ENCODE measurements at places on chromosomes 1 and 21.
A peak's percentile ranks its signal among the peaks of the same experiment; 100 is the strongest.

DNA sequence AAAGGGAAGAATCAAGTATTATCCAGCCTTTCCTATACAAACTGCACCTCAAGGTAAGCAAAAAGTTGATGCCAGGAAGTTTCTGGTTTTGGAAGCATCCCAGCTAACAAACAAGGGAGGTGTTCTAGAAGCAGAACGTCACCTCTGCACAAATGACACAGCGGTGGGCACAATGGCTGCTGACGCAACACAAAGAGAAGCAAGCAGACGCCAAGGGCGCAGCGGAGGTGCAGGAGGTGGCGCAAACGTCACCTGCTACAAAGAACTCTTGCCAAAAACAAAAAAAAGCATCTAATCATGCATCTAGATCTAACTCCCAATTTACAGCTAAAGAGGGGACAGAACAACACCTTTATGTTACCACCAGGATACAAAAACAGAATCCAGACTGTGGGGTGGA lies 88.5 kb downstream of the NPHP4 start:
- DNase-seq, result no peak

GRCh38 chr1:36585569-36586548 lies 103.1 kb upstream of the CSF3R start:
- DNase-seq, result no peak

DNA sequence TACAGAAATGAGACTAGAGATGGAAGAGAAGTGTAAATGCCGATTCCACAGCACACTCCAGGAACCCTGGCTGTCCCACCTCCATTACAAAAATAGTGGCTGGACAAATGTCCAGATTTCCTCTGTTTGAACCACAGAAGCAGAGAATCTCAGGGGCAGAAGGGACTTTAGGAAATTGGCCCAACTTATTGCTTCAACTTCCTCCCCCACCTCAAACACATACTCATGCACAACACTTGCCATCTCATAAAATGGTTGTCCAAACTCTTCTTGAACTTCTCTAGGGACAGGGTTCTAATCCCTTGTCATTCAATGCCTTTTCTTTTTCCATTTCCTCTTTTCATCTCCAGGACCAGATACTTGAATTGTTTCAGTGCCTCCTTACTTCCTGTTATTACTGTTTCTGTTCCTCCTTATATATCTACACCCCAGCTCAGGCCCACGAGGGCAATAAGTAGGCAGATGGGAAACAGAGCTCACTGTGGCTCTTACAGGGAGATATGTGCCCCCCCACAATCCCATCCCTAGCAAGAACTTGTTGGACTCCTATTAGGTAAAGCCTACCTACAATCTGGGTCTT lies 8.5 kb upstream of the B4GALT3 start:
- DNase-seq, result no peak

DNA sequence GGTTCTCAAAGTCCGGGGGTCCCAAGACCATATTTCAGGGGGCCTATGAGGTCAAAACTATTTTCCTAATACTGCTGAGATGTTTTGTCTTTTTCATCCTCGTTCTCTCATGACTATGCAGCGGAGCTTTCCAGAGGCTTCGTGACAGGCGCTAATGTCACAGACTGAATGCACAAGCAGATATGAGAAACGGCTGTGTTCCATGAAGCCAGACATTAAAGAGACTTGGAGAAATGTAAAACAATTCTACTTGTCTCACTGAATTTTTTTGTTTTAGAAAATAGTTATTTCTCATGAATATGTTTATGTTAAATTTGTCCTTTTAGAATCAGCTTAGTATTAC lies 10.3 kb downstream of the PIGP start:
- DNase-seq, result no peak

DNA sequence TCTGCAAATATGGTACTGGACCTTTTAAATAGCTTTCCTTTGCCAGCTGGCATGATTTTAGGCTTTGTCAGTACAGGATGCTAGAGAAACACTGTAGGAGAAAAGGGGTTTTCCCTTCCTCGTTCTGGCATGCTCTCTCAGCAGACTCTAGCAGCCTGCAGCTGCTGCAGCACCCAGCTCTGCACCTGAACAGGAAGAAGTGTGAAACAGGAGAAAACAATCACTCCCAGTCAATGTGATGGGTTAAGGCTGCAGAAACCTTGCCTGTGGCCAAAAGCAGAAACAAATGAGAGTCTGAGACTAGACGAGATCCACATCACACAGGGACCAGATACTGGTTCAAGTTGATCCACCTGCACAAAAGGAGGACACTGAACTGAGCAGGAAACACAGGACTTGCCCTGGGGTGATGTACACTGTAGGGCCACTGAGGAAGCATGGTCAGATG lies 21.2 kb downstream of the OVGP1 start:
- peak; percentile 64 for DNase-seq

DNA sequence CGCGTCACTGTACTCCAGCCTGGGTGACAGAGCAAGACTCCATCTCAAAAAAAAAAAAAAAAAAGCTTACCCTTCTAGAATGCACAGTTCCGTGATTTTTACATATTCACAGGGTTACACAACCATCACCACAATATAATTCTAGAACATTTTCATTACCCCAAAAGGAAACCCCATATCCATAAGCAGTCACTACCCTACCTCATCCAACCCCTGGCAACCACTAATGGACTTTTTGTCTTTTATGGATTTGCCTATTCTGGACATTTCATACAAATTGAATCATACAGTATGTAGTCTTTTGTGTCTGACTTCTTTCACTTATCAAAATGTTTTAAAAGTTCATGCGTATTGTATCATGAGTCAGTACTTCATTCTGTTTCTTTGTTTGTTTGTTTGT lies 22.8 kb downstream of the SYF2 start:
- DNase-seq, result no peak

DNA sequence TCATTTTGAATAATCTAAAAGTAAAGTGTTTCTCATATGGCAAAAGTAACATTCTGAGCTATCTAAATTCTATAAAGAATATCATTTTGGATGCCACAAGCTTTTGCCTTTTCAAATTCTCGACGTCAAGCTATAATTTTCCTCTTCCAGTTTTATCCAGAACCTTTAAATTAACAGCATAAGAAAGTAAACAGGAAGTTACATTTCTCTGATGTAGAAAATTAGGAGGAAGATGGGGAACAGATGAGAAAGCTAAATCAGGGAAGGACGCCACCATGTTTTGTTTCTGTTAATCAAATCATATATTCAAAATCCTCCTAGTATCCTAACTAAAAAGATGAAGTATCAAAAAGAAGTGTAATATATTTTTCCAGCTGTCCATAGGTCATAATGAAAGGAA lies 8.8 kb upstream of the CAMSAP2 start:
- no peak for DNase-seq

DNA sequence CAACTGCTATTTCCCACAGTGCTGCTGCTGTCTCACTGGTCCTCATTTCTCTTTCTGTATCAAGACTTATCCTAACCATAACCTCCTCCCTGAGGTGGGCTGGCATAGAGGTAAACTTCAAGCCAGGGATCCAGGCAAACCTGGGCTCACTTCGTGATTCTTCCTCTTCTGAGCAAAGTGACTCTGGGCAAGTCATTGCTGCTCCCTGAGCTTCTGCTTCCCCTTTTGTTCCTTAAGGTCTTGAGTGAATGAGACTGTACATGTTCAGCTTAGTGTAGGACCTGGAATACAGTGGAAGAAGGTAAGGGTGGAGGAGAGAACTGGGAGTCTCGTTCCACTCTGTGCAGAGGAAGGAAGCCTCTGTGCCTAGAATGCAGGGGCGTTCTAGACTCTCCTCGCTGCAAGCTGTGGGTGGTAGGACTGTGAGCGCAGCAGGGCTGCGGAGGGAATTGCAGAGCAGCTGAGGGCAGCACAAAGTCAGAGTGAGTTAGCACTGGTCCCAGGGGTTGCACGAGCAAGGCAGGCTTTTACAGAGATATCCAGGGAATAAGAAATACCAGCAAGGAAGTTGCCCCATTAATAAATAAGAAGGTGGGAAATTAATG lies 11.4 kb upstream of the ERI3 start:
- DNase-seq, result no peak

DNA sequence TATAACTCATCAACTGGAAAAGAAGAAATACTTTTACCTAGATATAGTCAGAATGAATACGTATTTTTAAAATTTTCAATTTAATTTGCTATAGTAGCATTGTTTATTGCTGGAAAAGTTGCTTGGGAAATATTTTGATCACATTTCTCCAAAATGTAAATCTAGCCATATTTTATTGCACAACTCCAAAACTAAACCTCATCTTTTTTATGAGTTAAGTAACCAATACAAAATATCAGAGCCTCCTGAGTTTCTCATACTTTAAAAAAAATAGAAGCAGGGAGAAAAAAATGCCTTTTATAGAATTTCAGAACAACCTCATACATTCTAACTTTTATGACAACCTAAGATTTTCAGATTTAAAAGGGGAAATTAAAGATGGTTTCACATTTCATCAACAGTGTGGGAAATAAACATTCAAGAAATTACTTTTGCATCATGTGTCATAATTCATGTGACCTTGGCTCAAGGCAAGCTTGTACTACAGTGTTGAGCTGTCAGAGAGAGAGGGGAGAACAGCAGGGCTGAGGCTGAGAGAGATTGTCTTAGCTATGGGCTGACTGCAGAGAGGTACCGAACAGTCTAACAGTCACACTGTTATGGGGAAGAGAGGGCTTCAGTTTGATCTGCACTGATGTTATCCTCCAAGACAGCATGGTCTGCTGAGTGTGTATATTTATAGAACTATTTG lies 519.0 kb downstream of the LTN1 start:
- DNase-seq, result no peak

GRCh38 chr1:222920169-222920568 lies 105.3 kb downstream of the DISP1 start:
- DNase-seq, result no peak

GRCh38 chr1:167695147-167695546 lies 26.6 kb upstream of the MPZL1 start:
- no peak for DNase-seq

- no peak for DNase-seq
Measured at GRCh38 chr1:11184973-11185372, 4.2 kb upstream of the ANGPTL7 start.

GRCh38 chr1:193525917-193526710 lies 339.7 kb upstream of the B3GALT2 start:
- DNase-seq, result no peak

DNA sequence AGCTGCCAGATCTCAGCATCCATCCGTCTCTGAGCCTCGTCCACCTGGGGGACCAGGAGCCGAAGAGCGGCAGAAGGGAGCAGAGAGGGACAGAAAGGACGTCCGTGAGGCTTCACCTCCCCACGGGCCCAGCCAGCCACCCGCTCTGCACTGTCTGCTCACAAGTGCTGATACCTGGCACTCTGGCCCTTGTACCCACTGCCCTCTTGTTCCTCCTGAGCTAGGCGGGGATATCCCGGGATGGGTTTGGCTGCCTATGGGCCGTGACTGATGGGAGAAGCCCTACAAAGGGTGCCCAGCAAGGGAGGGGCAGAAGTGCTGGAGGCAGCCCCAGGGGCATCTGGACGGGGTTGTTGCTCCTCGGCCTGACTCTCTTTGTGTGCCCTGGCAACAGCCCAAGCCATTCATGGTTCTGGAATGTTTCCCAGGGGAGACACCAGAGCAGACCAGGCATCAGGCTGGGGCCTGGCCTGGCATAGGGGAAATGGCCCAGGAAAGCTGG lies 57.6 kb downstream of the LDLRAD2 start:
- peak; percentile 97 for DNase-seq

- DNase-seq, result peak; percentile 94
Measured at GRCh38 chr1:204213668-204214662, at the start of gene GOLT1A. GOLT1A (minus strand) TSS chr1:204213988; CDS start chr1:204213906, 82 bp downstream.

GRCh38 chr1:63645317-63645716 lies 52.1 kb downstream of the PGM1 start:
- no peak for DNase-seq

All from kidney tubule cell (primary cell).